ENCODE measurements at places on chromosomes 16 and 17.

- no peak for DNase-seq
Measured at GRCh38 chr17:4555873-4556759, 932 bp upstream of the MYBBP1A start.

DNA sequence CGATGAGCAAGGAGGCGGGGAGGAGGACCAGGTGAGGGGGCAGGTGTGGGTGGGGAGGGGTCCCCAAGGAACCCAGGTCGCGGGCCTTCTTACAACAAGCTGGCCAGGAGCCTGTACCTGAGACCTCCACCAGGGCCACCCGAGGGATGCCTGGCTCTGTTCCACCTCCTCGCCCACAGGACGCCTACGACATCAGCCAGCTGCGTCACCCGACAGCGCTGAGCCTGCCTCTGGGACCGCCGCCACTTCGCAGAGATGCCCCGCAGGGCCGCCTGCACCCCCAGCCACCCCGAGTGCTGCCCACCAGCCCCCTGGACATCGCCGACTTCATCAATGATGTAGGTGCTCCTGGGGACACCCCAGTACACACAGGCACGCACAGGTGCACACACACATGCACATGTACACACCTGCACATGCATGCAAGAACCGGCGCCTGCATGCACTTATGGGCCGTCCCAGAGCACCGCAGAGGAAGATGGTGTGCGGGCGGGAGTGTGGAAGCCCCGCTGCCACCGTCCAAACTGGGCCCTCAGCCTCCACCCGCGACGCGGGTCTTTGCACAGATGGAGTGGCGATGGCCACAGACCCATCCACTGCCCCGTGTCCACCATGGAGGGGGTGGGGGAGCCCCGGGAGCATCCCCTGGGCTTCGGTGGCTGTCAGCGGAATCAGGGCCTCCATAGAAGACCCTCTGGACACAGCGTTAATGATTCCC lies 6.6 kb downstream of the SLC22A31 start:
- DNase-seq, result no peak

DNA sequence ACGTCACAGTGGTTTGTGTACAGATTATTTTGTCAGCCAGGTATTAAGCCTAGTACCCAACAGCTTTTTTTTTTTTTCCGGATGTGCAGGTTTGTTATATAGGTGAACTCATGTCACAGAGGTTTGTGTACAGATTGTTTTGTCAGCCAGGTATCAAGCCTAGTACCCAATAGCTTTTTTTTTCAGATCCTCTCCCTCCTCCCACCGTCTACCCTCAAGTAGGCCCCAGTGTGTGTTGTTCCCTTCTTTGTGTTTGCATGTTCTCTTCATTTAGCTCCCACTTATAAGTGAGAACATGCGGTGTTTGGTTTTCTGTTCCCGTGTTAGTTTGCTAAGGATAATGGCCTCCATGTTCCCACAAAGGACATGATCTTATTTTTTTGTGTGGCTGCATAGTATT lies 19.9 kb downstream of the RPTOR start:
- no peak for DNase-seq

DNA sequence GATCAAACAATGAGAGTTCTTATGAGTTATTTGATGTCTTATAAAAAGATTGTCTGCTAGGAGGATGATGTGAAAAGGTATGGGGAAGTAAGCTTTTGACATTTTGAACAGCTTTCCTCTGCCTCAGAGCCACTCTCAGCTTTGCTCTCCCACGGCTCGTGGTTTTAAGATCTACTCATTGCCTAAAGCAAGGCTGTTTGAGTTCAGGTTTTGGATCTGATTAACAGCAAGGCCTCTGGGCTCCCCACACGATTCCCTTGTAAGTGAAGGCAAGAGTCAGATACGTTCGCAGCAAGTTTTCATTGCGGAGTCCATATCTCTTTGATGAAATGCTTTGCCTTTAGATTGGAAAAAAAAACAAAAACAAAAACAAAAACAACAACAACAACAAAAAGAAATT lies 515.0 kb upstream of the SALL1 start:
- DNase-seq, result no peak

GRCh38 chr17:29388937-29389336 lies 1.2 kb upstream of the TAOK1 start:
- DNase-seq, result no peak

DNA sequence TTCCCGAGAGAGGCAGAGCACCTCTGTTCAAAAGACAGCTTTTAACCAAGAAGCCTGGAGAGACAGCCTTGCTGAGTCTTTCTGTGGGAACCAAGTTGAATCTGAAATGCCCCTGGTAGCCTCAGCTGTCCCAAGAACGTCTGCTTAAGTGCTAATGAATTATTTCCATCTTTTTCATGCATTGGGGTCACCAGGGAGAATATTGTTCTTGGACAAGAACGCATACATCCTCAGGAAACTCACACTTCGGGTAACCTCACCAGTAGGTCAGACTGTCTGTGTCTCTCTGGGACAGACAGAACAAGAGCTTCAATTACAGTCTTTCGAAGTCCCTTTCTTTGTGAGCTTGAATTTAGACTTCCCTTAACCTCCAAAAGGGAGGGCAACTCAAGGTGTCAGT lies 134.6 kb upstream of the ADAMTS18 start:
- no peak for DNase-seq

- no peak for DNase-seq
Measured at GRCh38 chr16:26382586-26382985, 684.1 kb upstream of the C16orf82 start.

GRCh38 chr16:25009822-25010221 lies 5.3 kb downstream of the ARHGAP17 start:
- DNase-seq, result no peak

Data from WTC11 (cell line).